ENCODE measurements at places on chromosomes 3 and 15.

DNA sequence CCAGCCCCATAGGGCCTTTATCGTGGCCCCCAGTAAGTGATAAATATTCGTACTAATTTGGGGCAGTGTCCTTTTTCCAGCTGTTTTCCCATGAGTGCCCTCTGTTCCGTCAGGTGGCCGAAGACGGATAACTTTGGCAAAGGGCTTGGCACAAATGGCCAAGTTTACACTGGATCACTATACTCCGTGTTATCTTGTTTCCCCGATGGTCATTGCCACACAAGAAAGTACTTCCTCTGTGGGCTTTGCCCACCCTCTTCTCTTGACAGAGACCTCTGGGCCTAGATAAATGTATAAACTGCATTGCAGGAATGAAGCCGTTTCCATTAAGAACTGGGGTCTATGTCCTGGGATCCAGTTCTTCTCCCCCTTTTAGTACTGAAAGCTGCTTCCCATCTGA, 39.1 kb downstream of the SMAD3 start:
- DNase-seq: no peak

DNA sequence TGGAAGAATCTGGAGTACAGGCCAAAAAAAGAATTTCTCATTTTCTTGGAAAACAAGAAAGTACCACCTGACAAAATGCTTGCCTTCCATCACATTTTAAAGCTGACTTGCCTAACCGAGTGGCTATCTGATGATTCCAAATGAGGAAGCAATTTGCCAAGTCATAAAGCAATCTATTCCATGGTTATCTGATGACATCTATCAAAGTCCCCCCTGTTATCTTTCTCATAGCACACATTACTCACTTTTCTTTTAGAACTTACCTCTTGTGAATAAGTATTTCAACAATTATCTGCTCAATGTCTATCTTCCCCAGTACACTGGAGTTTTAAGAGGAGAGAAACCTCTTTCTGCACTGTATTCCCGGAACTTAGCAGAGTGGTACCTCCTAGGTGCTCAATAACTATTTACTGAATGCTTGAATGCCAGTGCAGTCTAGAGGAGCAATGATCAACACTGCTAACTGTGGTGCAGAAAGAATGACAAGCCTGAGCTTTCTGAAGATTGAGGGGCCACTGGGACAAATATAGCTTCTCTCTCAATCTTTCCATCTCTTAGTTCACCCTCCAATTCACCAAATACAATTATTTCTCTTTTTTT, 186.3 kb upstream of the ATP11B start:
- no peak for DNase-seq

DNA sequence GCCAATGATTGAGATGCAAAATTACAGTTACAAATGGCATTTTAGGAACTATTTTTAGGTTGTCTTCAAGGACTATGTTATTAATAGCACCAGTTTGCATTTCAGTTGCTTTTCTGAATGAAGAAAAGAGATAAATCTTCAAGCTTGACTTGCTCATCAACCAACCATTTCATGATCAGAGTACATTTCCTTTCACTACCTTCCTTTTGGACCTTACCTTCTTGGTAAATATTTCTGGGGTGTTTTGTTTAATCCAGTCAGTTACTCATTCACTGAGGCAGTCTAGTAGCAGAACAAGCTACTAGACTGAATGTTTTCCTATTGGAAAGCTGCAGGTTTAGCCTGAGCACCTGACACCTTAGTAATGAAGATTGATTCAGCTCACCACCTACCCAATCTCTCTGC, 8.2 kb downstream of the SLC27A2 start:
- DNase-seq: no peak

DNA sequence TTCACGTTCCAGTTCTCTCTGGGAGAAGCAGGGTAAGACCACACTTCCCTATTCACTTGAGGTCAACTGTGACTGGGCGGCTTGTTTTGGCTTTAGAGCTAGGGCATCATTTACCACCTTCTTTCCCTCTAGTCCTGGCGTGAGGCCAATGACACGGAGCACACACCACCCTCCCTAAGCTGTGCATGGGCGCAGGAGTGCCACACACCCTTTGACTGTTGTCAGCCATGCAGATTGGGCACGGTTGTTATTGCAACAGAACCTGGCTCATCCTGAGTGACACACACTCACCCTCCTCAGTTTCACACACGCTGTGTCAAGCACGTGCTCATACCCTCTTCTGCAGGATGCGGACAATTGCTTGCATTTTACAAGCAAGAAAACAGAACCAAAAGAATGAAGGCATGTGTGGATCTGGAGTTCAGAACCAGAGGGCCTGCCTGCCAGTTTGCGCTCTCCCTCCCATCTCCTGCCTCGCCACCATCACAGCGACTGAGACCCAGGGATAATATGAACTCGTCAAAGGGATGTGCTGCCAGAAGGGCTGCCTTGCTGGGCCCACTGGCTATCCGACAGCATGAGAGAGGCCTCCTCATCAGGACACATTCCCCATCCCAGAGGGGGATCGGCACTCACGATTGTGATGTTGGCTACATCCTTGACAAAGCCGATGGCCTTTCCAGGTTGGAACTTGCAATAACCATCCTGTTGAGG, 17.6 kb downstream of the CTSH start:
- DNase-seq: no peak

- no peak for DNase-seq
Observed at GRCh38 chr3:197155046-197155445, 125.4 kb upstream of the MELTF start.

- DNase-seq: peak; percentile 4
Observed at GRCh38 chr3:72597756-72598195, 250.5 kb downstream of the SHQ1 start.

DNA sequence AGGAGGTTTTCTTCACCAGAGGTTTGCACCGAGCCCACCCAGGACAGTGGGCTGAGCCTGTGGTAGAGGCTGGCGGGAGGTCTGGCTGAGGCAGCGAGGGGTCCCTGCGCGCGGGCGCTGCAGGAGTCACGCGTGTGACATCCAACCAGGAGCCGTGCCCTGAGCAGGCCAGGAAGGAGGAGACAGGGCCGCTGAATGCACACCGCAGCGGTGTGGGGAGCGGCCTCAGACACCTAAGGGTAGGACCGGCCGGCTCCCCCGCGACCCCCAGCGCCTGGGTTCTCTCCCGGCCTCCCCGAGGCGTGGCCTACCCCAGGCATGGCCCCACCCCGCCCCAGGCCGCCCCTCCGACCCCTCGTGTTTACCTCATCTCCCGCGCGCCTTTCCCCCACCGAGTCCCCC, 412 bp downstream of the SLC41A3 start:
- DNase-seq: no peak

DNA sequence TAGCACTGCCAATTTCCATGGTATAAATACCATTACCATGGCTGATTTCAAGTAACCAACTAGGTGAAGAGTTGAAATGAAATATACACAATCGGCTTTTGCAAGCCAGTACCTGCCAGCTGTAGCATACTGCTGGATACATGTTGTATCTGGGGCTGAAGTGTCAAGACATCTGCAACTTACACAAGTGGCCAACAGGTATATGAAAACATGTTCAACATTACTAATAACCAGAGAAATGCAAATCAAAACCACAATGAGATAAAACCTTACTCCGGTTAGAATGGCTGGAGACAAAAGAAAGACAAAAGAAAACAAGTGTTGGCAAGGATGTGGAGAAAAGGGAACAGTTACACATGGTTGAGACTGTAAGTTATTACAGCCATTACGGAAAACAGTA, 11.6 kb downstream of the ATOSA start:
- no peak for DNase-seq

GRCh38 chr15:43440721-43441281, 52.2 kb downstream of the TP53BP1 start:
- no peak for DNase-seq

DNA sequence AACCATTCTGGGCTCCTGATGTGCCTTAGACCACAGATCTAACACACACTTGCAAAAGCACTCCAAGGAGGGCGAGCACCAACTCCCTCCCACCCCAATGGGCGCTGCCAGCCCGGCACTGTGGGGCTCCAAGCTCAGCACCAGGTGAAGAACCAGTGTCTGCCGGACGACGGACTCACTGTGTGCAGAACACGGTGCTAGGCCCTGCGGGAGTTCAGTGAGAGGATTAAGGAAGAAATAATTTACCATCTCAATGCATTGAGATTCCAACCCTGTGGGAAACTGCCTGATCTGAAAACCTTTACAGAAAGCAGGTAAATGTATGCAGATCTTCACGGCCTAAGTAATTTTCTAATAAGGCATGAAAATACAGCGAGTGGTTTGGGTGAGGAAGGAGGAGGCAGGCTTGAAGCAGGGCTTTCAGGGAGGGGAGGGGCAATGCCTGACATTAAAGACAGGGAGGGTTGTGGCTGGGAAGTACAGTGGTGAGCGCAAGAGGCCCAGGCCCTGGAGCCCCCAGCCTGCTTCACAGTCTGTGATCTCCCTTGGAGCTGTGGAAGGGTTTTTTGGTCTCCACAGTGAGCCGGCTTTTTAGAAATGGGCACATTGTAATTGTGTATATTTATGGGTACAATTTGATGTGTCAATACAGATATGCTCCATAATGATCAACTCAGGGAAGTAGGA, 35.6 kb upstream of the CHRNB4 start:
- DNase-seq: no peak

- DNase-seq: no peak
Observed at GRCh38 chr3:135491491-135492205, 473.9 kb upstream of the PPP2R3A start.

- DNase-seq: no peak
Observed at GRCh38 chr15:76181705-76182107, 121.9 kb downstream of the TMEM266 start.

DNA sequence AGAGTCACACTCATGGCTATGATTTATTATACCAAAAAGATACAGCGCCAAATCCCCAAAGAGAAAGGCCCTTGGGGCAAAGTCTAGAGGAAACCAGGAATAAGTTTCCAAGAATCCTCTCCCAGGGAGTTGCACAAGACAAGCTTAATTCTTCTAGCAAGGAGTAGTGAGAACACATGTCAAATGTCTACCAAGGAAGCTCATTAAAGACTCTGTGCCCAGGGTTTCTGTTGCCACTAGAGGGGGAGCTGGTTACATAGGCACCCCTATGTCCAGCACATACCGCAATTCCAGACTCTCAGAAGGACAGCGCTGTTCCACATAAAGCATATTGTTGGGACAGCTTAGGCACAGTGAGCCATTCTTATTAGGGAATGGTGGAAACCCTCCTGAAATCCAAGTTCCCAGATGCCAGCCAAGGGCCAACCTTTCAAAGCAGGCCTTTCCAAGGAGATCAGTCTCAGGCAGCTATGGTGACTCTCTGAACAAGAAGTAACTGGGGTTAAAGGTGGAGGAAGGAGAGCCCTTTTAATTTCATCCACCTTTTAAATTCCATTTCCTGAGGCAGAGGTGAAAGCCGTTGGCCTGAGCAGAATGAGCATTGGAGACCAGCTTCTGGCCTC, 194.2 kb downstream of the UACA start:
- no peak for DNase-seq

- no peak for DNase-seq
Observed at GRCh38 chr3:197404754-197405153, 106.3 kb upstream of the DLG1 start.

- DNase-seq: no peak
Observed at GRCh38 chr3:146159616-146160320, 1.2 kb downstream of the PLOD2 start.

GRCh38 chr15:68407886-68408881, 23.8 kb downstream of the ITGA11 start:
- no peak for DNase-seq
